ENCODE measurements at places on chromosomes 7 and 10.

GRCh38 chr7:38413784-38414183, 140.3 kb upstream of the TARP start:
- no peak for DNase-seq

DNA sequence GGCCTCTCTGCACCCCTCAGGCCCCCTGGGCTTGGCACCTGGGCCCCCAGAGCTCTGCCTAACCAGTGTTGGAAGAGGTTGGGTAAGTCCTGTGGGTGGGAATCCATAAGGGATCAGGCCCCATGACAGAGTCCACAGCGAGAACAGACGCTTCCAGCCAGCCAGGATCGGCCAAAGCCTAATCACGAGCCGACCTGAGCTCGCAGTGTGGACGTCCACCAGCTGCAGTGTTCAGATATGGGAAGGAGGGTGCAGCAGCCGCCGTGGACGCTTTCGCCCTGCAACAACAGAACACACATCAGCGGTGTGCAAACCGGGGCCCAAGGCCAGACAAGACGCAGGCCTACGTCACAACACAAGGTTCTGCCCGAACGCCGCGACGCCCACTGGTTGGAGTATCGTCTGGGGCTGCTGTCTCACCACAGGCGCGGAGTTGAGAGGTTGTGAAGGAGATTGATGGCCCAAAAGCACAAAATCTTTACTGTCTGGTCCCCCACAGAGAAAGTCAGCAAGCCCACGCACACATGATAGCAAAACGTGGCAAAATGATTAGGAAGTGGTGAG, 102.1 kb downstream of the FOXL3 start:
- no peak for DNase-seq

- no peak for DNase-seq
Observed at GRCh38 chr7:86978808-86979506, 80.5 kb downstream of the ELAPOR2 start.

DNA sequence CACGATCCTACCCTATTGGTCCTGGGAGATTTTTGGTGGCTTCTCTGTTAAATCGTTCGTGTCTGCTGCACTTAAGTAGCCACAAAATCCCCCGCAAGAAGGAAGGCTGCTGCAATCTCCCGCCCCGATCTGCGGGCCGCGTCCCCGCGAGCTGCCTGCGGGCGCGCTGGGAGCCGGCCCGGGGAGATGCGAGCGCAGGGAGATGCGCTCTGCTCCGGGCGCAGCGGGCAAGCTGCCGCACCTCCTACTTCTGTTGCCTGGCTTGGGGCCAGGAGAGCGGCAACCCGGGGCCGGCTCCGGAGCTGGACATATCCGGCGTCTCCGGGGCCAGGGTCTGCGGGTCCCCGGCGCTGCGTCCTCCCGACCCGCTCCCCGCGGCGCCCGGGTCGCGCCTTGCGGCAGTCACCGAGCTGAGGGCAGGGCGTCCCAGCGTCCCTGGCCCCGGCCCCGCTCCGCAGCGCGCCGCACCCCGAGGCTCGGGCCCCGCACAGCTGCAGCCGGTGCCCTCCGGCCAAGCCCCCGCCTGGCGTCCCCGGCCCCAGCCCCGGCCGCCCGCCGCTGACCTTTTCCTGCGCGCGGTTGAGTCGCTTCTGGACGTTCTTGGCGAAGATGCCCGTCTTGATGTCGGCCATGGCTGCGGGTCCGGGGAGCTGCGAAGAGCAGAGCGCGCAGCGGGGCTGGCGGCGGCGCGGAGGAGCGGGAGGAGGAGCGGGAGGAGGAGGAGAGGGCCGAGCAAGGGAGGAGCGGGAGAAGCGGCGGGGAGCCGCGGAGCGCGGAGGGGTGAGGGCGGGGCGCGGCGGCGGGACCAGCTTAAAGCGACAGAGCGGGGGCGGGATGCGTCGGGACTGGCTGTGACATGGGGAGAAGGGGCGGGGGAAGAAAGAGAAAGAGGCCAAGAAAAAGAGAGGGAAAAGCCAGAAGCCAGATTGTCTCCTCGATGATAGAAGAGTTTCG, at the start of gene AMPH:
TSS of gene AMPH (minus strand) at position 654 of the 954 bp plus-strand sequence. CDS start at position 632, 22 bp downstream.
- DNase-seq, result peak; percentile 47

DNA sequence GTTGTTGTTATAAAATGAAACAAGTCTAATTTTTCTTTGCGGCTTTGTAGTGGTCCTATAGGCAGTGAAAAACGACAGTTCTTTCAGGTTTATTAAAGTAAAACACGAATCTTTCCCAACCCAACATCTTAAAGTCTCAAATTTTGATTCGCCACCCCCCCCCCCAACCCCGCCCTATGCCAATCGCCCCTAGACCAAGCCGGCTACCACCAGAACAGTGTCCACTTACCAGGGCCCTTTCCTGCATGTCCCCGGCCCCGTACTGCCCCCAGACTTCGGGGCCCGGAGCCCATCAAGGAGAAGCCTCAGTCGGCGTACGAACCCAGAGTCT, 335 bp upstream of the CHCHD1 start:
- no peak for DNase-seq

GRCh38 chr7:129882531-129882930, 70.2 kb downstream of the UBE2H start:
- no peak for DNase-seq

- DNase-seq, result no peak
Observed at GRCh38 chr7:29839302-29839701, 33.0 kb downstream of the WIPF3 start.

DNA sequence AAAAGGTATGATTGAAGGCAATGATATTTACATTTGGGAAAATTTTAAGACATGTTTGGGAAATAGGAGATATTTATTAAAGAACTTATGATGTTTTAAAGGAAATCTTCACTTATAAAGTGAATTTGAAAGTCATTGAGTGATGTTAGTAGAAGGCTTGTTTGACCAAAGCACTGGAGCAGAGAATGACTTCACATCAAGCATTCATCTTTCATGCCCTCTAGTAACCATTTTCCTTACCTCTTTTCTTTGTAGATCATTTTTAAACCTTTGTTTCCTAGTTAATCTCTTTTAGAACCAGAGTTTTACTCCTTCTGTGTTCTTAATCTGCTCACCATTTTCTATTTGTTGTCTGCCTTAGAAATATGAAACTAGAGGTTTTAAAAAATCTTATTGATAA, 111.3 kb upstream of the FOXP2 start:
- no peak for DNase-seq

DNA sequence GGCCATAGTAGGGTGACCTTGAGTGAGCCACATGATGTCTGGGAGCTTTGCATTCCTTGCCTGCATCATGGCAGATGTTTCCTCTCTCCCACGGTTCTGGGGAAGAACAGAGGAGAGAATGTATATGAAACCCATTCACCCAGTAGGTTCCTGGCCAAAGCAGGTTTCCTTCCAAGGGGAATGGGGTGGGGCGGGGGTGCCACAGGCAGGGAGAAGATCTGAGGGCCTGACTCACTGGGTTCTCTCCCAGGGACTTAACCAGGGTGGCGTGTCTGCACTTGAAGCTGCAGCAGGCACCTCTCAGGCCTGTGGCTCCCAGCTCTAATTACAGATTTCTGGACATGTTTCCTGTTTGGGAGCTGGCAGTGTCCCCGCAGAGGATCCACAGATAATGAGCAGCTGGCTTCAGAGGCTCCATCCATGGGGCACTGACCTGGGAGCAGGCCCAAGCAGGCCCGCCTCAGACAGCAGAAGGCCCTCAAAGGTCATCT, 50.2 kb upstream of the ZMIZ1 start:
- peak; percentile 35 for DNase-seq

- DNase-seq, result no peak
Observed at GRCh38 chr7:36210291-36210922, 57.4 kb downstream of the EEPD1 start.

GRCh38 chr7:148661471-148661870, 37.2 kb upstream of the CUL1 start:
- no peak for DNase-seq

DNA sequence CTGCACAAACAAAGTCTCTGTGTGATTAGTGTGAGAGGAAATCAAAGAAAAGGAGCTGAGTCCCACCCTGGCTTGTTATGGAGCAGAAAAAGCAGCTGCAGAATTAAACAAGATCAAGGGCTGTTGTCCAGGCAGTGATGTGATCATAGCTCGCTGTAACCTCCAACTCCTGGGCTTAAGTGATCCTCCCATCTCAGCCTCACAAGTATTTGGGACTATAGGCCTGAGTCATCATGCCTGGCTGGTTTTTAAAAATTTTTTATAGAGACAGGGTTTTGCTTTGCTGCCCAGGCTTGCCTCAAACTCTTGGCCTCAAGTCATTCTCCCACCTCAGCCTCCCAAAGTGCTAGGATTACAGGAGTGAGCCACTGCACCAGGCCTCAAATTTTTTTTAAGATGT, 88.9 kb downstream of the IPMK start:
- DNase-seq, result no peak

DNA sequence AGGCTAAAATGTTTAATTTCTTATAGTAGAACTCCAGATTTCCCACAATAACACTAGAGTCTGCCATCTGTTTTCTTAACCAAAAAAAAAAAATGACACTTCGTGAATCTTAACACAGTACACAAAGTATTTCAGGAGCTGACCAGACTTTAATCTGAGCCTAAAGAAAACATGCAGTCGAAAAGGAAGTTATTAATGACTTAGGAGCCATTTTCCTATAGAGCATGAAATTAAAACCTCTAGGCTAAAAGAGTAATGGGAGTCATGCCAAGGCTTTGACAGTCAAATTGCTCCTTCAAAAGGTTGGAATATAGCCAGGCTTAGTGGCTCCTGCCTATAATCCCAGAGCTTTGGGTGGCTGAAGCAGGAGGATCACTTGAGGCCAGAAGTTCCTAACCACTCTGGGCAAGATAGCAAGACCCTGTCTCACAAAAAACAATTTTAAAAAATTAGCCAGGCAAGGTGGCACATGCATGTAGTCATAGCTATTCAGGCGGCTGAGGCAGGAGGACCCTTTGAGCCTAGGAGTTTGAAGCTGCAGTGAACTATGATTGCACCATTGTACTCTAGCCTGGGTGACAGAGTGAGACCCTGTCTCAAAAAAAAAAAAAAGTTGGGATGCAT, 13.6 kb downstream of the MICU1 start:
- DNase-seq, result peak; percentile 63

- DNase-seq, result no peak
Observed at GRCh38 chr7:90474284-90475210, 5.1 kb downstream of the PTTG1IP2 start.

DNA sequence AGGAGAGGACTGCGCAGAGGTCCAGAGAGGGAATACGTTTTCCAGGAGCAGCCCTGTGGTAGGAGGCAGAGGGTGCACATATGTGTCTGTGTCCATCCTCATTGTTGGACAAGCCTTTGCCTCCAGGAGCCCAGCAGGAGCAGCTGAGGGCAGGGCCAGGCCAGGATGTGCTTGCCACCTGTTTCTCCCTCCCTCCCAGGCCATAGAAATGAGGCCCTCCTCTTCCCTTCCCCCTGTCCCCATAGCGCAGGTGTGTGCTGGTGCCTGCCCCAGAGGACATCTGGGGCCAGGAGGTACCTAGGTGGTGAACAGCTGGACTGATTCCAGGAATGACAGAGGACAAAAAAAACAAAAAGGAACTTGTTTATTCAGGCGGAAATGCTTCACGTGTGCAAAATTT, 10.5 kb upstream of the CXCL12 start:
- peak; percentile 72 for DNase-seq

GRCh38 chr10:102413806-102414561, 4.6 kb downstream of the PSD start:
- DNase-seq, result no peak

- no peak for DNase-seq
Observed at GRCh38 chr7:51220226-51220625, 96.4 kb downstream of the COBL start.

GRCh38 chr10:121823993-121824463, 103.8 kb downstream of the ATE1 start:
- peak; percentile 3 for DNase-seq

DNA sequence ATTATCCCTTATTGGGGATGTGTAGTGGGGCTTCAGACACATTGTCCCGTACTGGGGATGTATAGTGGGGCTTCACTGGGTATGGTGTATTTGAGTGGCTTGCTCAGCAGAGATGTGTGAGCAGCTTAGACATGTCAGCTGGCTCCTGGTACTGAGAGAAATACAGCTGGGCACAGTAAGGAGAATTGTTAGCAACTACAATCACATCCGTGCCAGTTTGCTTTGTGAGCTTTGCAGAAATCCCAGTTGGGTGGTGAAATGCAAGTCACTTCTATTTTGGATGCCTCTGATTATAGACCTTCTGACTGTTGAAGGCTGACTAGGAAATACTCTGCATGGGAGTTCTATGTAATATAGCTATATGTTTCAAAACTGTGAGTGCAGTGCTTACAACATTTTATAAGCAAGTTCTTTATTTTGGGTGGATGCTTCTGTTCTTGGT, 10.8 kb downstream of the CCNY start:
- DNase-seq, result no peak

- DNase-seq, result no peak
Observed at GRCh38 chr10:19500959-19501358, 315.3 kb upstream of the PLXDC2 start.

DNA sequence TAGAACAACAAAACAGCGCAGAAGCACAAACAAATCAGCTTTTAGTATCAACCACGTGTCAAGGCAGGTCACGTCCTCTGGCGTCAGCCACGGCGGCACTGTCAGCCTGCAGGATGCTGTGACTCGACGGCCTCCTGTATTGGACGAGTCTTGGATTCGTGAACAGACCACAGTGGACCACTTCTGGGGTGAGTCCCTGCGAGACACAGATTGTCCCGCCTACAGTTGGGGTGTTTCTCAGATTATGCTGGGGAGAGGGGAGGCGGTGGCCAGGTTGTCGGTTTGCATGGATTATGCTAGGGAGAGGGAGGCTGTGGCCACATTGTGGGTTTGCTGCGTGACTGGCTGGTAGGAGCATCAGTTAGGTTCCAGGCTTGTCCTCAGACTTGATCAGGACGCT, 9.7 kb downstream of the SUN1 start:
- DNase-seq, result no peak

- DNase-seq, result no peak
Observed at GRCh38 chr10:72470666-72471065, 115.9 kb upstream of the DNAJB12 start.

DNA sequence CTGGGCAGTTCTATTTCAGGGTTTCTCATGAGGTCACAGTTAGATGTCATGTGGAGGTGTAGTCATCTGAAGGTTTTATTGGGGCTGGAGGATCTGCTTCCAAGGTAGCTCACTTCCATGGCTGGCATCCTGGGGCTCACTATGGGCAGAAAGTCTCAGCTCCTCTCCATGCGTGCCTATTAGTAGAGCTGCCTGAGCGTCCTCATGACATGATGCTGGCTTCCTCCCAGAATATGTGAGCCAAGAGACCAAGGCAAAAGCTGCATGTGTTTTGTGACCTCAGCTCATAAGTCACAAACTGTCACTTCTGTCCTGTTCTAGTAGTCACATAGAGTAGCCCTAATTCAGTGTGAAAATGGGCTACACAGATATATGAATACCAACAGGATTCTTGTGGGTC, 524.4 kb downstream of the SUGCT start:
- DNase-seq, result no peak

DNA sequence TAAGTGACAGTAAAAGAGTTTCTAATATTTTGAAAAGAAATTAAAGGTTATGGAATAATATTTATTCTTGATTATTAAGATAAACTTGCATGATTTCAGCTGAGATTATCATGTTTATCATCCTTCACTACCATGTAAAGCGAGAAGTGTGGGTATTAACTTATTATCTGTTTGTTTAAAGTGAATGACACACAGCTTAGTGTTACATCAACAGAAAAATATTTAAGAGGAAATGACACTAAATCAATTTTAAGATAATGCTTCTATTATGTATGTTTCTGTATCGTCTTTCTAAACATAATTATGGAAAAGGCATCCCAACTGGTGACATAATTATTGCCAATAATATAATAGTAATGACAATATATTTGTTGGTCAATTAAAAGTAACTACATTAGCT, 213.1 kb downstream of the PCDH15 start:
- no peak for DNase-seq

Data from NCI-H2029 (cell line).